T-helper 1 cell (primary cell): ENCODE measurements at places on chromosomes 12 and 14.

DNA sequence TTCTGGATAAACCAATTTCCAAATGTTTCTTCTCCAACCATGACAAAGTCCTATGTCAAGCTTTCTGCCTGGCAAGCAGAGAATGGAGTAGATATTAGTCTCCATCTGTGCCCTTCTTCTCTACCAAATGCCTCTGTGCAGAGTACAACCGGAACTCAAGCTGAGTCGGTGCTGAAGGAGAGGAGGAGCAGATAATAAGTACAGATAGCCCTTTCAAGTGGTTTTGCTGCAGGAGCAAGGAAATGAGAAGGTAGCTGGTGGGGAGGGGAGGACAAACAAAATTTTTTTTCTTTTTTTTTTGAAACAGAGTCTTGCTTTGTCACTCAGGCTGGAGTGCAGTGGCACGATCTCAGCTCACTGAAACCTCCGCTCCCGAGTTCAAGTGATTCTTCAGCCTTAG is 14.2 kb upstream of the HELB start:
- DNase-seq: peak; percentile 60

DNA sequence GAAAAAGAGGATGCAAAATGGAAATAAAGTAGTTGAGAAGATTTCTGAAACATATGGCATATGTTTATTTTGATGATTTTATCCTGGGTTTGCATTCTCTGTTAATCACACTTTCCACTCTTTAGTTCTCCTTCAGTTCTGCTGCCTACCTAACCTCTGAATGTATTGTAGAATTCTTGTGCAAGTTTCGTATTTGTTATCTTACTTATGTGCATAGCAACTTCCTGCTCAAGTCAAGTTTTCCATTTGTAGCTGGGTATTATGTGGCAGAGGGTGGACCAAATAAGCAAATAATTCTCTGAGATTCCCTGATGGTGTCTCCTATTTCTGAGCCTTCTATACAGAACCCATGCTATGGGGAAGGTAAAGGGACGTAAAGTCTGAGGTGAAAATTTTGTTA is 381.6 kb downstream of the FOXG1 start:
- no peak for DNase-seq

DNA sequence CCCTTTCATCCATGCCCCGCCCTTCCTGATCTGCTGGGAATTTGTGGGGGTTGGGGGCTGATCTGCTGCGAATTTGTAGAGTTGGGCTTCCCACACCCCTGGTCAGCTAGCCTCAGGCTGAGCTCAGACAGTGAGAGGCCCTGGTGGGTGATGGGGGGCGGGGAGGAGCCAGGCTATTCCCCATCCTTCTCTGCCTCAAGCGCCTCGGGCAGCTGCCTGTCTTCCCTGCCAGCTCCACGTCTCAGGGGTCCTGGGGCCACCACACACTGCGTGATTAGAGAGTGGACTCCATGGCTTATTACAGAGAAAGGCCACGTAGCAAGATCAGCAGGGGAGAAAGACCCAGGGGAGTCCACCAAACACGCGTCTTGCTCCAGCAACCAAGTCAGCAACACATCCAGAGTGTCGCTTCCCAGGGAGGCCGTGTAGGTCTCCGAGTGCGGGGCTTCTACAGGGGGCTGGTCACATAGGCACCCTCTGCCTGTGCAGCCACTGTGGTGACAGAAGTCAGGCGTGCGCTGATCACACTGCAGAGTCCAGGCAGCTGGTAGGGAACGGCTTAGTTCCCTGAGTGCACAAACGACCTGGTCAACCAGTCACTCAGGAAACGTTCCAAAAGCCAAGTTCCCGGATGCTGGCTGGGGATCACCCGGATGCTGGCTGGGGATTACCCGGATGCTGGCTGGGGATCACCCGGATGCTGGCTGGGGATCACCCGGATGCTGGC is 254.4 kb upstream of the SFSWAP start:
- DNase-seq: no peak

GRCh38 chr12:106307181-106307580 is 4.6 kb downstream of the TCP11L2 start:
- no peak for DNase-seq

DNA sequence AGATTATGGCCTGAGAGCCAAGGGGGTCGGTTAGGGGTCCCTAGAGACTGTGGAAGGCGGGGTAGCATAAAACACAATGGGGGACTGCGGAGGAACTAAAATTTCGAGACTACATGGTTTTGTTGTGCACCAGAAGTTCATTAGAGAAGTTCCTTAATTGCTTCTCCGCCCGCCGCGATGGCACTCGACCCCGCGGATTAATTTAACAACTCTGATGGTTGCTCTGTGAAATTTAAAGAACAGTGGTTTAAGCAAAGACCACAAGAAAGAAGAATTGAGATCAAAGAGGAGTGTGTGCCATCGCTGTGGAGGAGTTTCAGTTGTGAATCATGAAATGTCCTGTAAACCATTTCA is 1.4 kb upstream of the CCDC88C start:
- no peak for DNase-seq

DNA sequence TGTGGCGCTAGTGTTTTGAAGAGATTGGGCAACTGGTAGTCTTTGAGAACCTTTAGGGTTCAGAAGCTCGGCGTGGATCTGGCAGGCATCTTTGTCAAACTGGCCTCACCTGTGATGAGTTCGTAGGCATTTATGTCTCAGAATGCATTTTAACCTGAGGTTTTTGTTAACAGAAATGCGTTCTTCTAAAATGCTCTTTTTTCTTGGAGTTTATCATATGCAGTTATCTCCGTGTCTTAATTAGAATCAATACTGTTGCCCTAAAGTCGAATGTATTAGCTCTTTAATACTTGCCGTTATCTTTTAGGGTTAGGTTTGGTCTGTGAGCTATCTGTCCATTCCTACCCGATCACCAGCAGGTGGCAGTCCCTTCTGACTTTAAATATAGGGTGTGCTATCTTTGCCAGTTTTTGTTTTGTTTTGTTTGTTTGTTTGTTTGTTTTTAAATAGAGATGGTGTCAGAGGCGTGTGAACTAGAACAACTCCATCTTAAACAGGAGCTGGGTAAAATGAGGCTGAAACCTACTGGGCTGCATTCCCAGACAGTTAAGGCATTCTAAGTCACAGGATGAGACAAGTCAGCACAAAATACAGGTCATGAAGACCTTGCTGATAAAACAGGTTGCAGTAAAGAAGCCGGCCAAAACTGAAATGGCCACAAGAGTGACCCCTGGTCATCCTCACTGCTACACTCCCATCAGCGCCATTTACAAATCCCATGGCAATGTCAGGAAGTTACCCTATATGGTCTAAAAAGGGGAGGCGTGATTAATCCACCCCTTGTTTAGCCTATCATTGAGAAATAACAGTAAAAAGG is 1.4 kb downstream of the ATF1 start:
- DNase-seq: peak; percentile 71

DNA sequence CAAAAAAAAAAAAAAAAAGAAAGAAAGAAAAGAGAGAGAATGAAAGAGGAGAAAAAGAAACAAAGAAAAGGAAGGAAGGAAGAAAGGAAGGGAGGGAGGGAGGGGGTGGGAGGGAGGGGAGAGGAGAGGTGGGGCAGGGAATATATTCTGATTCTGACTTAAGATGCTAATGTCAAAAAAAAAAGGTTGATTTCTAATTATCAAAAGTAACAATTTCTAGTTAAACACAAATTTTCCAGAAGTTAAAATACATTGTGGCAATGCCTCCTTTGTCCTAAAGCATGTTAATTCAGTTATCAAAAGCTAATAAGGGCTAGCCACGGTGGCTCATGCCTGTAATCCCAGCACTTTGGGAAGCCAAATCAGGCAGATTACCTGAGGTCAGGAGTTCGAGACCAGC is 7.5 kb downstream of the MPHOSPH9 start:
- DNase-seq: no peak

GRCh38 chr12:128266541-128267130 is 334 bp upstream of the TMEM132C start:
- DNase-seq: no peak

- no peak for DNase-seq
These were observed 79.5 kb downstream of the SLC25A47 start for GRCh38 chr14:100402631-100403030.

GRCh38 chr14:59905188-59905587 is 14.8 kb upstream of the LRRC9 start:
- no peak for DNase-seq

DNA sequence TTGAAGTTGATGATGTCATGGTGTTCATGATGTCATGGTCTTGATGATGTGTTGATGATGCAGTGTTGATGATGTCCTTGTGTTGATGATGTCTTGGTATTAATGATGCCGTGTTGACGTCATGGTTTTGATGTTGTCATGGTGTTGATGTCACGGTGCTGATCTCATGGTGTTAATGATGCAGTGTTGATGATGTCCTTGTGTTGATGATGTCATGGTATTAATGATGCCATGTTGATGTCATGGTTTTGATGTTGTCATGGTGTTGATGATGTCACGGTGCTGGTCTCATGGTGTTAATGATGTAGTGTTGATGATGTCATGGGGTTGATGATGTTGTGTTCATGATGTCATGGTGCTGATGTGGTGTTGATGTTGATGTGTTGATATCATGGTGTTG is 48.0 kb upstream of the RIMBP2 start:
- DNase-seq: no peak

DNA sequence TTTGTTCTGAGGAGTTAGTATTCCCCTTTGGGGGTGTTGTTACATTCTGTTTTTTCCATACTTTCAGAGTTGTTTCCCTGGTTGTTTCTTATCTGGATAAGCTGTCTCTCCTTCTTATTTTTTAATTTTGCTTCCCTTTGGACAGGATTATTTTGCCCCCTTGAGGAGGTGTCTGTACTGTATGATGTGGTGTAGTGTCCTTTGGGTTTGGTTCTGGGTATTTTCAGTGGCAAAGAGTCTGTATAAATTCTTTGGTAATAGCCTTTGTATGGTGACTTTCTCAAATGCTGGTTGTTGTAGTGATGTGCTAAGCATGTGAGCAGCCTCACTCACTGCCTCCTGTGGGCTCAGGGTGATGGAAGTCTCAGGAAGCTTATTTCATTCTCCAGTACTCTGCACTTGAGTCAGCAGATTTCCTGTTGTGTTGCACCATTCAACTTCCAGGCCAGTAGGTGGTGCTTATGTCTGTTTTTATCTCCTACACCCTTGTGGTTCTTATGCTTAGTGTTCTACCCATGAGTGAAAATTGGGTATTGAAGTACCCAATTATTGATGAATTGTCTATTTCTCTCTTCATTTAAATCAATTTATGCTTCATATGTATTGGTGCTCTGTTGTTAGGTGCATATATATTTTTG is 103.3 kb upstream of the PMCH start:
- DNase-seq: peak; percentile 78

DNA sequence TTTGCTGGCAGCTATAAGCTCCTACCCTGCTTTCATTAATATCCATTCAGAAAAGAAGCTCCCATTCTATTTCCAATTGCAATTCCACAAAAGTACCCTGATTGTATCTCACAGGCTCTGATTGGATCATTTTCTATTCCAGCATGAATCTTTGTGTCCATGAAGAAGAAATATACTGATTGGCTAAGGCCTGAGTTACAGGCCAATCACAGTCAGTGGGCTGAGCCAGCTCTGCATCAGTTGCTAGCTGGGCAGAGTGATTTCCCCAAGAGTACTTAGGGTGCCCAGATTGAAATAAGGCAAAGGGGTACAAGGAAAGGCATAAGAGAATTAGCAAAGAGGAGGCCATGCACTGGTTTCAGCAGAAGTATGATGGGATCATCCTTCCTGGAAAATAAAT is 14.4 kb downstream of the ART4 start:
- DNase-seq: no peak
